ENCODE measurements at places on chromosomes 11 and 22. TPM values are rescaled to one million over a fixed set of nuclear protein-coding genes. Genes with fewer than 3 reads are reported as not detected.

Gene RIMBP3C
- 0.63 TPM for total RNA-seq

Gene P2RY6
- not detected for total RNA-seq

Gene PGAP2
- total RNA-seq = 15.2 TPM

Gene GVQW3
- 4.2 TPM for total RNA-seq

Gene PLA2G3
- total RNA-seq = 0.09 TPM

DNA sequence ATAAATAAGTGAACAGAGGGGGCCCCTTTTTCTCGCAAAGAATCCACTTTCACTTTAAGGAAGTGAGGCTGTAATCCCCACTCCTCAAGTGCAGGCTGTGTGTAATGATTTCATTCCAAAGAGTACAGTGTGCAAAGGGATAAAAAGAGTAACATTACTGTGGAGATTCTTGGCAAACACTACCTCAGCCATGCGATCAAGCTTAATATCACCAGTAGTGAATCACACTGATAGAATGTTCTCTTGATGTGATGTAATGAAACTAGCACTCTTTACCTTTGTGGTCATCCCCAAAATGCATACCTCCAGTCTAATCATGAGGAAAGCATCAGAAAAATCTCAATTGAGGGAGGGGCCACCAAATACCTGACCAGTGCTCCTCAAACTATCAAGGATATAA is 246.1 kb upstream of the CHORDC1 start:
- DNase-seq = no peak

DNA sequence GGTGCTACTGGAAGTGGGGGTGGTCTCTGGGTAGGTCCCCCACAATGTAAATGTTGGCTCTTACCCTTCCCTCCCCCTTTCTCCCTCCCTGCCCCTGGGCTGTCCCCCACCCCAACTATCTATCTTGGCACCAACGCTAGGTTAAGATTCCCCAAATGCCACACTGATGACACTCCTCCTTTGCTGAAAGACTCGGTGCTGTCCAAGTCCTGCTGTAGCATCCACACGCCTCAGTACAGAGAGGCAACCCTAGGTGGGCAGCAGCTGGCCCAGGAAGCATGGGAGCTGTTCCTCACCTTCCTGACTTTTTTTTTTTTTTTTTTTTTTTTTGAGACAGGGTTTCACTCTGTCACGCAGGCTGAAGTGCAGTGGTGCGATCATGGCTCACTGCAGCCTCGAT is 3.4 kb upstream of the KCTD17 start:
- DNase-seq = no peak

DNA sequence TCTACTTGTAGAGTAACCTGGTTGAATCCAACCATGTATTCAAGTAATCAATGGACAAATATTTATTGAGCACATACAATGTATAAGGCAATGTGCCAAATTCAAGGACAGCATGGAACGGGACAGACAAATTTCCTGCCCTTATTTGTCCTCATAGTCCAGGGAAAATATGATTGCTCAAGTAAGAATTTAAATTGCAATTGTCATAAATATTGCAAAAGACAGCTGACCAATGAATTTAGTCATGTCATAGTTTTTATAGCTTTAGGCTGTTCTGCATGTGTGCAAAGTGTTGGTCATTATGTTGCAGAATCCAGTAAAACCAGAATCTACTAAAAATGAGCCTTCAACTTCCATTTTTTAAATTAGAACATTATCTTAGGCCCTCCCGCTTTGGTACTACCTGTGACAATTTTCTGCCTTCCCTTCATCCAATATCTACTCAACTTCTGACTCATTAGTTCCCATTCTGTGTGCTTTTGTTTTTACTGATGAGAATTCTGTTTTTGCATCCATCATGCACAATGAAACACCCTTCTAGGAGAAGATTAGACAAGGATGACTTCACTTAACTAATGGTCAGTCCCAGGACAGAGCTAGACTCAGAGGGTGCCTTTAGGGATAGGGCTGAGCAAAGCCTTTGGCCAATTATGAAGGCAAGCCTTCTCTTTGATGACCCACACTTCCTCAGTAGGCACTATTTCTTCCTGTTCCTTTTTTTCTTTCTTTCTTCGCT is 45.8 kb upstream of the FIBIN start:
- peak; percentile 64 for DNase-seq

DNA sequence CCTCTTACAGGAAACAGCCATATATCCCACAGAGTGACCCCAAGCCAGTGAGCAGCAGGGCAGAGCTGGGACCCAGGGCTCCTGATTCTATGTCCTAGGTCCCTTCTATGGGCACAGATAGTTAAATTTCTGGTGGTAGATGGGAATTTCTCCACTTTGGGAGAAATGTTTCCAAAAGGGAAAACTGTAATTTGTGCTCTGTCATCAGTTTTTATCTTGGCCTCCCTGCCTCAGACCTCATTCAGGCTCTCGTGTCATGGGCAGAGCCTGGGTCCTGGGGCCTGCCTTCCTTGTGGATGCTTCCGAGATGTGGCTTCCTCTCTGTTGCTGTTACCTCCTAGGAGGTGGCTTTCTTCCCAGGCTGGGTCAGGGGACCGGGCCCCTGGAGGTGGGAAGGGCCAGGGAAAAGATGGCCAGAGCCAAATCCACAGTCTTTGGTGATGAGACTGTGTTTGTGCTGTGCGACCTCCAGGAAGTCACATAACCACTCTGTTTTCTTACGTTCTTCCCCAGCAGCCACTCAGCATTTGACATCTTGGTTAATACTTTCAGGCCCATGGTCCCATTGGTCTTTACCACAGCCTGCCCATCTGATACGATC is 8.6 kb downstream of the LRRC32 start:
- DNase-seq = peak; percentile 46

DNA sequence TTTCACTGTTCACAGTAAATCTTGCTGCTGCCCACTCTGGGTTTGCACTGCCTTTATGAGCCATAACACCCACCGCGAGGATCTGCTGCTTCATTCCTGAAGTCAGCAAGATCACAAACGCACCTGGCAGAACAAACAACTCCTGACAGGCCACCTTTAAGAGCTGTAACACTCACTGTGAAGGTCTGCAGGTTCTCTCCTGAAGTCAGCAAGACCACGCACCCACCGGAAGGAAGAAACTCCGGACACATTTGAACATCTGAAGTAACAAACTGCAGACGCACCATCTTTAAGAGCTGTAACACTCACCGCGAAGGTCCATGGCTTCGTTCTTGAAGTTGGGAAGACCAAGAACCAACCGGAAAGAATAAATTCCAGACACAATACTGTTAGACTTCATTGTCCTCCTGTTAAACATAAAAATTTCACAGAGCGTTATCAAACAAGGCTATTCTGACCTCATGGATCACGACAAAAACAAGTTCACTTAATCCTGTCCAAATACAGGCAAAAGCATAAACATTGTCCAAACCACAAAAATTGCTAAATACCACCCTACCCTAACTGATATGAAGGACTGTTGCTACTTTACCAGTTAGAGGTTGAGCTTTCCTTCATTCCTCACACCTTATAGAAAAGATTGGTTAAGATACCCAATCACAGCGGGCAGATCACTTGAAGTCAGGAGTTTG is 3.0 kb upstream of the CCDC117 start:
- DNase-seq = no peak

DNA sequence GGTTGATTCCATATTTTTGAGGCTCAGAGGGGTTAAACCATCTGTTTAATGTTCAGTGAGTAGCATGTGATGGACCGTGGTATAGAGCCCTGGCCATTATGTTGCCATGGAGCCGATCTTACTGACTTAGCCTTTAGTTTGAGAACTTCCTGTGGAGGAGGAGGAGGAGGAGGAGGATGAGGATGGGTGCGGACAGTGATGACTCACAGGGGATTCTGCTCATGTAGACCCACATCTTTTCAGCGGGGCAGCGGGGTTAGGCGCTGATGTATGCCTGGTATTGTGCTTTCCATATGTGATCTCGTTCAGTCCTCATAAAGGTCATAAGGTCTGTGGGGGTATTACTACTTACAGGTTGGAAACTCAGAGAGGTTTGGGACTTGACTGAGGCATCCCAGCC is 13.9 kb downstream of the STX3 start:
- no peak for DNase-seq

DNA sequence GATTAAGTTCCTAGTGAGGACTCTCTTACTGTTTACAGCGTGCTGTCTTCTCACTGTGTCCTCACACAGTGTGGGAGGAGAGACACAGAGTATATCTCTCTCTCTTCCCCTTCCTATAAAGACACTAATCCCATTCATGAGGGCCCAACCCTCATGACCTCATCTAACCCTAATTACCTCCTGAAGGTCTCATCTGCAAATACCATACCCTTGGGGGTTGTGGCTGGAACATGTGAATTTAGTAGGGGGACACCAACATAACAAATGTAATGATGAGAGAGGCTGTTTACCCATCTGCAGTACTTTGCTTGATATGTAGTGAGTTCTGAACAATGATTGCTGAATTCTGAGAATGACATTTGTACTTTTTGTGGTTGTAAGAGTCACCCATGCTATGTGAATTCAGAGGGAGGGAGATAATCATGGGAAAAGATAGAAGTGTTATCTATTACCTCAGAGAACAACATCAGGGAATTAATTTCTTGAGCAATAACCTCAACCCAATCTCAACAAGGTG is 4.9 kb upstream of the OR52W1 start:
- DNase-seq = no peak

DNA sequence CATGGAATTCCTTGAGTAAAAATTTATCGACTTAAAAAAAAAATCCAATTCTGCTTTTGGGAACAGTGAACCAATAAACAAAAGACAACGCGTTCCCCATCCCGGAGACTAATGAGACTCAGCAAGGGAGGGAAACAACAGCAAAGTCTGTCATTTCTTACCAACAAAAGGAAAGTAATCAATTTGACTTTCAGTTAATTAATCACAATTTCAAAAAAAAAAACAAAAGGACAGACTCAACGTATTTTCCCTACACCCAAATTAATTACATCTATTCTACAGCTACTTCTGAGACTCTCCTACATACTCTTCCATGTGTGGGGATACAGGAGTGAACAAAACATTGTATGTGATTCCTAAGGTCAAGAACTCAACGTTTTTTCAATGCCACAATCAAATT is 1.9 kb downstream of the RDX start:
- DNase-seq = no peak

- no peak for DNase-seq
Measured at GRCh38 chr11:13463779-13464290, 813 bp upstream of the BTBD10 start.

DNA sequence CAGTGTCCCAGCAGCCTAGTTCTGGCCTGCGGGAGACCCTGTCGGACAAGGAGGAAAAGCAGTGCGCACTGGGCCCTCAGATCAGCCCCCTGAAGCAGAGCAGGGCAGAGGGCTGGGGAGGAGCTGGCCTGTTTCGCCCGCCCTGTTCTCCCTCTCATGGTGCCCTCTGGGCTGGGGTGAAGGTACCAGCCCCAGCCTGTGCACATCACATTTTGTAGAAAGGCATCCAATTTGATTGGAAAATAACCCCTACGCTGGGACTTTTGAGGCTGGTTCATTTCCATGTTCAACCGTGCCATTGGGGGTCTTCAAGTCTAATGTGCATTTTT is 832 bp upstream of the NAP1L4 start:
- DNase-seq = no peak

DNA sequence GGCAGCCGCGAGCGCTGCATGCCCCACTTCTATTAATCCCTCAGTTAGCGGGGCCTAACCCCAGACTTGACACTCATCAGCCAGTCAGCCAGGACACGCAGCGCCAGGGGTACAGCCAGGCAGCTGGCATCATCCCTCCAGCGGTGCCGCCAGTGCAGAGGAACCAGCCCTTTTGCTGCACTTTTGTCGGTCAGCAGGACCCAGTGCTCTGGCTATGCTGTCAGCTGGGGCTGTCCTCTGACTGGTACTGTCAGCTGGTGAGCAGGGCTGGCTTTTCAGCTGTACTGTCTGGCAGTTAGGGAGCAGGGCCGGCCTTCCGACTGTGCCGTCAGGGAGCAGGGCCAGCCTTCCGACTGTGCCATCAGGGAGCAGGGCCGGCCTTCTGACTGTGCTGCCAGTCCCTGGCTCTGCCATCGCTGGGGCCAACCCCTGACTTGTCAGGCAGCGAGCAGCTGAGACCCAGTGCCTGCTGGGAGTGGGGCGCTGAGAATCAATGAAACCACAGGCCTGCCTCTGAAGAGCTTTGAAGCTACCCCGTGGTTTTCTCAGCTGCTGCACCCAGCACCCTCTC is 115.4 kb downstream of the KIAA1671 start:
- DNase-seq = no peak

DNA sequence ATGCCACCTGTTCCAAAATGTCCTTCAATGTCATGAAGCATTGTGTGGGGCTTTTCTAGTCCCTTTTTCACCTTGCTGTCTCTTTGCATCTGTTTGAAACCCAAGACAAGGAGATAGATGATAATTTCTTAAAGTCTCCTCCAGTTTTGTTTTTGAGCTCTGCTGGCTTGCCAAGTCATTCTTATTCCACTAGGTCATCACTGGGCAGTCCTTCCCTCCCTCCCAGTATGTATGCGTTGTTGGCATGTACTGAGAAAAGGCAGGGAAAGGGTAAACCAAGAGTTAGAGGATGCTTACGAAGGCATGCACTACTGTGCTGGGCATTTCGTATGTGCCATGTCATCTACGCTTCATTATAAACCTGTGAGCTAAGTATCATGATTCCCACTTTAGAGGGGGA is 78.6 kb downstream of the PARVA start:
- DNase-seq = peak; percentile 81

- no peak for DNase-seq
Measured at GRCh38 chr22:29195964-29196666, 9.6 kb upstream of the EMID1 start.

GRCh38 chr11:82810326-82810725 is 76.7 kb upstream of the FAM181B start:
- no peak for DNase-seq

DNA sequence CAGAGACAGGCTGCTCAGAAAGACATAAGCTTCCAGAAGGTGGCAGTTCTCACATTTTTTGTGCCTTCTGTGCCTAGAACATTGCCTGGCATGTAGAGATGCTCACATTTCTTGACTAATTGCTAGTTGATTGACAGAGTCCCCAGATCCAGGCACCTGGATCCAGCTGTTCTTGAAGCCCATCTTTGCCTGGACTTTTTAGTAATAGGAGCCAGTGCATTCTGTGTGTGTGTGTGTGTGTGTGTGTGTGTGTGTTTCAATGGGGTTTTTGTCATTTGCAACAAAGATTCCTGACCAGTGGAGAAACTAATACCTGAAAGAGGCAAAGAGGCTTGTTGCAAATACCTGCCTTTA is 15.1 kb downstream of the MRGPRF start:
- DNase-seq = no peak

- DNase-seq = no peak
Measured at GRCh38 chr11:7019500-7020182, 505 bp downstream of the ZNF214 start.

GRCh38 chr11:71238285-71238875 is 14.0 kb downstream of the SHANK2 start:
- no peak for DNase-seq

Measured in fibroblast of the aortic adventitia (primary cell).